Activated T-helper 2 cell treated with anti-CD3 and anti-CD28 coated beads, Interferon-gamma antibody, Interleukin-2, Interleukin-4, amounts not matched to agents 10 μg/mL and 5 μg/mL and 100 μg/mL, durations not matched to agents 14 hours and 24 hours and 36 hours (primary cell): ENCODE measurements at places on chromosomes 3 and 15.

GRCh38 chr3:188577539-188577938 lies 423.6 kb downstream of the LPP start:
- DNase-seq: no peak

GRCh38 chr3:21310161-21310560 lies 440.8 kb downstream of the ZNF385D start:
- no peak for DNase-seq

- DNase-seq: peak; percentile 77
Measured at GRCh38 chr3:128075522-128076482, 23.6 kb downstream of the SEC61A1 start.

DNA sequence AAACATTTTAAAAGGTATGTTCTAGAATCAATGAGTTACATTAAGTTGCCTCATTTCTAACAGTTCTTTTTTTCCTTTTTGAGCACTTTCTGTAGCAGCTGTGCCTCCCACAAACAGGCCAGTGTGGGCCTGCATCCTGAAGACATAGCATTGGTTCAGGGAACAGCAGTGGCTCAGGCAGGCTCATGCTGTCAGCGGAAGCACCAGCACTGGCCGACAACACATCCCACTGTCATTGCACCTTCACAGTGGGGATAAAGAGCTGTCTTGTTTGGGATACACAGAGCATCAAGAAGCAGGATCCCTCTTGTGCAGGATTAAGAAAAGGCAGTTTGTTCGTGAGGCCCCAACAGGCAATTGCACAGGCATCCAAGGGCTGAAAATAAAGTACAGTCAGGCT lies 123.3 kb downstream of the MOBP start:
- DNase-seq: no peak

GRCh38 chr3:106957029-106957428 lies 420.2 kb upstream of the CCDC54 start:
- DNase-seq: no peak

DNA sequence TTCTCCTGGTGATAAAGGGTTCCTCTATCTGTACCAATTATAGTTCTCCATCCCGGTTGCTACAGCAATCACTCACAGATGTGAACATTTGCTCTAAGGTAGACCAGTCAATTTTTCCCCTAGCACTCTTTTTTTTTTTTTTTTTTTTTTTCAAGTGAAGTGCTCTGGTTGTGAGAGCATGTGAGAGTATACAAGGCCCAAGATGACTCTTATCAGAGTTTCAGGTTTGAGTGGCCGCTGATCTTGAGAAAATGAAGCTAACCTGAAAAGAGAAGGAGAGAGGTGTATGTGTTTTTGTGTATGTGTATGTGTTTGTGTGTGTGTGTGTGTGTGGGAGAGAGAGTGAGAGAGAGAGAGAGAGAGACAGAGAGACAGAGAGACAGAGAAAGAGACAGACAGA lies 44.4 kb upstream of the OTOL1 start:
- no peak for DNase-seq

DNA sequence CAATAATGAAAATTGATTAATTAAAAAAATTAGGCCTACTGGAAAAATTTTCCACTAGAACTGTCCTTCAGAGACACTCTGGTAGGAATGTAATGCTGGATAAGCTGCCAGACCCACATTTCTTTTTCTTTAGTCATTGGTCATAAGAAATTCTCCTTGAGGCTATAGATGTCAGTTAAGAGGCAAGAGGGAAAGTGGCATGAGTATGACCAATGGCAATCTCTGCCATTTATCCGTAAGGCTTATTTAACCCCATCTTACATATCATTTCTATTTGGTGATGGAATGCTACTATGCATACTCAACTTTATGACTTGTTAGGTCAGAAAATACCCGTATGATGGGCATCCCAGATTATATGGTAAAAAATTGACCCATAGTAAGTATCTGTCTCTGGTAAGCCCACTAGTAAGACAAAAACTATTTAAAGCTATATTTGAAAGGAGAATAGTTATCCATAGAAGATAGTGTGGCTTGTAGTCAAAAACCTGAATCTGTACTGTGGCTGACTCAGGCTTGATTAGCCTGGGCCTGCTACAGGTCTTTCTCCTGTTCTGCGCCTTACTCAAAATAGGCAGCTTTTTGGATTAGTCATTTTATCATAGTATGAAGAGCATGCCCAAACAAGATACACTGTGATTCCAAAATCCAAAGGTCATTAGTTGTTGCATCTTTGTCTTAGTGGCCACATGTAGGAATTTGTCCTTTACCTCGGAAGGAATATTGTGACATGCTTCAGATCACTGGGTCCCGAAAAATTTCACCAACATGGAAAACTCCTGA lies 314.7 kb downstream of the PYDC2 start:
- DNase-seq: no peak

DNA sequence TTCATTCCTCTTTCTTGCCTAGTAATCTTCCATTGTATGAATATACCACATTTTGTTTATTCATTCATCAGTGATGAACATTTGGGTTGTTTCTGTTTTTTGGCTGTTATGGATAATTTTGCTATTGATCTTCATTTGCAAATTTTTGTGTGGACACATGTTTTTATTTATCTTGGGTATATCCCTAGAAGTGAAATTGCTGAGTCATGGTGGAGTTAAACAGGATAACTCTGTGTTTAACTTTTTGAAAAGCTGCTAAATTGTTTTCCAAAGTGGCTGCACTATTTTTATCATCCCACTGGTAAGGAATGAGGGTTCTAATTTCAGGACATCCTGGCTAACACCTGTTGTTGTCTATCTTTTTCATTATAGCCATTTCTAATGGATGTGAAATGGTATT lies 74.6 kb upstream of the ARL6 start:
- no peak for DNase-seq

DNA sequence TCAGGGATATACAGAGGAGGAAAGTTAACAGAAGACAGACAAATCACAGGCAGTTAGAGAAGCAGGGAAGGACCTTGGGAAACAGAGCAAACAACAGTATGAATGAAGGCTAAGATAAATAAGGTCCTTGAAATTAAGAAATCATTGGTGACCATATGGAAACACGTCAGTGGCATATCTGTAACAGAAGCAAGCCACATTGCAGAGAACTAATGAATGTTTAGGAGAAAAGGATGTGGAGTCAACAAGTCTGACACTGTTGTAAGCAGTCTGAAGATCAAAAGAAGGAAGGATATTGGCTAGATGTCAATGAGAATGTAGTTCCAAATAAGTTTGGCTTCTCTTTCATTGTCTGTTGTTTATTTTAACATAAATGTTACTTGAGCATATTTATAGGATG lies 542.4 kb downstream of the UNC13C start:
- DNase-seq: no peak

- no peak for DNase-seq
Measured at GRCh38 chr3:138361561-138361971, 13.2 kb downstream of the MRAS start.

- DNase-seq: no peak
Measured at GRCh38 chr3:184620475-184621119, 59.0 kb downstream of the EPHB3 start.

DNA sequence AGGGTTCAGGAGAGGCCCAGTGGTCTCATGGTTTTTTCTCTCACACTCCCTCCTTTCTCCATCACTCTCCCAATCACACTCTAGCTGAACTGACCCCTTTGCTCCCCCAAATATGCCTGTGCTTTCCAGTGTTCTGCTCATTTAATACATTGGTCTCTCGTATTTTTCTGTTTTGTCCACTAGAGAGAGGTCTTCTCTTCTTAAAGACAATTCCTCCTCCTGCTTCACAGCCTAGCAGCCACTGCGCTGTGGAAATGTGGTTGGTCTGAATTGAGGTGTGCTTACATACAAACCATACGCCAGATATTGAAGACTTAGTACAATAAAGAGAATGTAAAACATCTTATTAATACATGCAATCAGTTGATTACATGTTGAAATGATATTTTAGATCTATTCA lies 60.6 kb upstream of the XCR1 start:
- DNase-seq: no peak

DNA sequence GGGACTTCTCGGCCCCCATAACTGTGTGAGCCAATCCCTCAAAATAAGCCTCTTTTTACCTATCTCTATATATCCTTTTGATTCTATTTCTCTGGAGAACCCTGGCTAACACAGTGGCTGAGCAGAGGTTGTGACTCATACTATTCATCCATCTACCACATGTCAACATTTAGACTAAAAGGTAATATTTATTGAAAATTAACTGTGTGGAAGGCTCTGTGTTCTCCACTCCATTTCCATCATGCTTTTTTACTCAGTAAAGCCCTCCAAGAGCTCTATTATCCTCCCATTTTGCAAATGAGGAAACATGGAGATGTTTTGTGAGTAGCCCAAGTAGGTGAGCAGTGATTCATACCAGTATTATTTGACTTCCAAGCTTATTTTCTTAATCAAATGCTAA lies 217.9 kb upstream of the DCBLD2 start:
- no peak for DNase-seq

DNA sequence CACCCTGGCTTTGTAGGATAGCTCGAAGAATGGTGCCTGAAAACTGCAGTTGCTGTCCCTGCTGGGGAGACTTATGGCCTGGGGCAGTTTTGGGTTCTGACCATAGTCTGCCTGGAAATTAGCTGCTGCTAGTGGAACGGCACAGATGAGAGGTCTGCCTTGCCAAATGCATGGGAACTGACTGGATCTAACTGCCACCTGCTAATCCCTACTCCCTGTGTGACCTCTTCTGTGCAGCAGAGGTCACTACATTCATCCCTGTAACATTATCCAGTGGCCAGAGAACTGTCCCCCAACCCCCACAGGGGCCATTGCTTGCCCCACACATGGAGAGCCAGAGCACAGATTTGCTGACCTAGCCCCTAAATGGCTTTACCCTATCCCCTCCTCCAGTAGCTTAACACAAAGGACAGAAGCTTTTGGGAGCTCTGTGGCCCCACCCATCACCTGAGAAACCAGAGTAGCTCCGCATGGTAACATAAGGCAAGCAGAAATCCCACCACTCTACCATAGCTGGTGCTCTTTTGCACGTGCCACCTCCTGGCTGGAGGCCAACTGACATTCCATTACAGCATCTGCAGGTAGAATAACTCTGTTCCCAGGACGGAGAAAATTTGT lies 840.0 kb downstream of the EPHA3 start:
- DNase-seq: no peak

DNA sequence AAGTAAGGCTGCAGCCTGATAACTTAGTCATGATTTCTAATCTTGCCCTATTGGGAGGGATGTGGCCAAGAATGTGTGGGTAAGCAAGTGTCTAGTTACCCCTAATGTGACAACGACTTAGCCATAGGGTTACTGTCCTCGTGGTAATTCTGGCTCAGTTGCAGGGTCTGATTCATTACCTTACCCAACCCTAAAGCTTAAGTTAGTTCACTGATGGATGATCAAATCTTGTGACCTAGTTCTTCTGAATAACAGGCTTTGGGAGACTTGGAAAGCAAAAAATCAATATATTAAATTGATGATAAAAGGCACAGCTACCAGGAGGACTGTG lies 1.6 kb upstream of the INTS14 start:
- no peak for DNase-seq

- DNase-seq: no peak
Measured at GRCh38 chr3:155079746-155080487, at the start of gene MME. TSS of gene MME (plus strand) at chr3:155080319. CDS start at chr3:155084168, 3,849 bp downstream.

GRCh38 chr15:84721371-84721770 lies 5.4 kb upstream of the SEC11A start:
- DNase-seq: no peak

GRCh38 chr3:147356909-147357900 lies 49.1 kb downstream of the ZIC4 start:
- DNase-seq: no peak

DNA sequence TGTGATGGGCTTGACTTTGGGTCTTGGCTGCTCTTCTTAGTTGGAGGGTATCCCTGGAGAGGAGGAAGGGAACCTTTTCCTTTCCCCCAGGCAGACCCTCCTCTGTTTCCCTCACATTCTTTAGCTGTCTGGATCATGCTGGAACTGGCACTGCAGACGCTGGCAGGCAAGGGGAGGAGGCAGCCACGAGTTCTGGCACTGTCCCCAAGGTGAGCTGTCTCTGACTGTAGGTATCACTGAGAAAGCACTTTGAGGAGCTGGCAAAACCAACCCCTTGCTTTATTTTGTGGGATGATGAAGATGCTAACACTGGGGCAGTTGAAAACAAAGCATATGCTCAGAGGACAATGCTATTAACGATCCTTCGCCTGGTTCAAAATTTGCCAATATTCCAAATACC lies 175.0 kb downstream of the SOX2 start:
- no peak for DNase-seq

DNA sequence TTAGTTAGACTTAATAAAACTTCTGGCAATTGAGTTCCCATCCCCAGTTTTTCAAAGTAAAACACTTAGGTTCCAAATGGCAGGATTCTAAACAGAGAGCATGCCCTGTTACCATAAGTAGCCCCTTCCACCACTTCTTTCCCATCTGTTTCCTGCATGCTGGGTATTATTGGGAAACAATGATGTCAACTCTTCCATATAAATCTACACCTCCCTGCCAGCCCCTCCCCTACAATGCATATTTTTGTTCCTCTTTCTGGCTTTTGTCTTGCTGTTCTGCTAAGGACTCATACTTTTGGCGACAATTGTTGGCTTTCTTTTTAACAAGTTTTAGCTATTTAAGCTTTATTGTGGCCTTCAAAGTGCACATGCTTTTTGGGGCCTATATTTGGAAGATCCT lies 11.1 kb downstream of the ARHGAP31 start:
- no peak for DNase-seq

DNA sequence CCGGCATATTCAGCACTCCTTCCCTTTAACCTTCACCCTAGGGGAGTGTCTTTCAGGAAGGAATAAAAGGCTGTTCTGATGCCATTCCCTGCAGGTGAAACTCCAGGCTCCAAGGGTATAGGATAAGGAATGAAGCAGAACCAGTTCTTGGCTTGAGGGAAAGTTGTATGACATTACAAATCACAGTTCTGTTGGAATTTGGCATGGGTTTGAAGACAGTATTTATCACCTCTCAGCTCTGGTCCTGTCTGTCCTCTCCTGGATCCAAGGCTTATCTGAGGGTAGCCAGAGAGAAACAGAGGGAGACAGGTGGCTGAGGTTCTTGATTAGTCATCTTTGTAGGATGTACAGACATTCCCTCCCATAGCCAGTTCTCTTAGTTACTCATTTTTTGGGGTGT lies 37.1 kb downstream of the RAB11A start:
- DNase-seq: no peak

DNA sequence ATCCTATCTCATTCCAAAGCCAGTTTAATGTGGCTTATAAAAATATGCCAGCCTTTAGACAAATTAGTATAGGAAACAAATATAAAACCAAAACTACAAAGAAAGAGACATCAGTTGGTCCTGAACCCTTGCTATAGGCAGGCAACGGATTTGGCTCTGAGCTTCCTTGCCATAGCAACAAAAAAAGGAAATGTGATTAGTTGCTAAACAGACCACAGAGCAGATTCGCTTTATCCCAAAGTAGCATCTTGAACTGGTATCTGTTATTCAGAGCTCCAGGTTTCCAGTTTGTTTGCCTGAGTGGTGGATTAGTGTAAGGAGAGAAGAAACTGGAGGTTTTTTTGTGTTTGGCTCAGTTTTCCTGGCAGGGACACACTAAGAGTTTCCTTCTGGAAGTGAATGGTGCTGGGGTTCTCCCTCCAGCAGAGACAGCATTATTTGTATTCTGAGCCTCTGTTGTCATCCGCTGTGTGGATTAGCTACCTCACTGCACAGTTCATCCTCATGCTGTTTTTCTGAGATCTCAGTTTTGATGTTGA lies 44.1 kb downstream of the CHST2 start:
- DNase-seq: no peak

GRCh38 chr3:111151438-111151837 lies 79.8 kb downstream of the NECTIN3 start:
- DNase-seq: no peak

- DNase-seq: no peak
Measured at GRCh38 chr3:25603703-25604102, 61.0 kb downstream of the TOP2B start.
